Stimulated activated CD8-positive, alpha-beta memory T cell treated with anti-CD3 and anti-CD28 coated beads, Interleukin-2, amount 100 ng/mL, for 1 hour (primary cell): ENCODE measurements at places on chromosomes 3 and 15.

GRCh38 chr15:57218826-57219576 is 157.3 kb upstream of the CGNL1 start:
- DNase-seq: no peak

- no peak for DNase-seq
Measured at GRCh38 chr15:78696436-78696835, 55.4 kb upstream of the CHRNB4 start.

DNA sequence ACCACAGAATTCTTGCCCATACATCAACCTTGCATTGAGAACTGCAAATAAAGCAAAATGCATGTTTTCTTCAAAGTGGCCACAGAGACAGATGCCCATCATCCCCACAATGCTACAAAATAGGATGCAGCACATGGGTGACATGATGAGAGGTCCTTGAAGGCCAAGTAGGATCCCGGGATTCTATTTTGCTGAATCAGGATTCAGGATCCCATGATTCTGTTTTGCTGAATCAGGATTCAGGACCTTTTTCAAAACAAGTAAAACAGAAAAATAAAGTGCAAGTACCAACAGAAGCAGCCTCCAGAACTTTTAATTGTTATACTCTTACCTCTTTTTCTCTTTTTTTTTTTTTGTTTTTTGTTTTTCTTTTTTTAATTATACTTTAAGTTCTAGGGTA is 242.1 kb upstream of the NR2E3 start:
- DNase-seq: no peak

DNA sequence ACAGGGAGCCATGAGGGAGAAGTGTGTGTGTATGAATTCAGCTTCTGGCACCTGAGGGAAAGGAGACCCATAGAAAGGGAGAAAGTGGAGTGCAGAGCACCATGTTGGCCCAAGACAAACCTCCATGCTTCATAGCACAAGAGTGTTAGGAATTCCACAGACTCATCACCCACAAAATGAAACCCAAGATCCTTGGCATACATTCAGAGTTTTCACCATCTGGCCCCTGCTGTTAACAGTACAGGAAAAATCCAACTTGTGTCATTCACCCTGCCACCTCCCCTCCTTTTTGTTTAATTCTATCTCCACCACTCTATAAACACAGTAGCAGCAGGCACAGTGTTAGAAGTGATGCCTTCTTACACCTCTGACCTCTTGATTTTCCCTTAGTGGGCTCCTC is 60.0 kb upstream of the MNS1 start:
- DNase-seq: no peak

- no peak for DNase-seq
Measured at GRCh38 chr15:89021224-89021623, 67.0 kb upstream of the ABHD2 start.

DNA sequence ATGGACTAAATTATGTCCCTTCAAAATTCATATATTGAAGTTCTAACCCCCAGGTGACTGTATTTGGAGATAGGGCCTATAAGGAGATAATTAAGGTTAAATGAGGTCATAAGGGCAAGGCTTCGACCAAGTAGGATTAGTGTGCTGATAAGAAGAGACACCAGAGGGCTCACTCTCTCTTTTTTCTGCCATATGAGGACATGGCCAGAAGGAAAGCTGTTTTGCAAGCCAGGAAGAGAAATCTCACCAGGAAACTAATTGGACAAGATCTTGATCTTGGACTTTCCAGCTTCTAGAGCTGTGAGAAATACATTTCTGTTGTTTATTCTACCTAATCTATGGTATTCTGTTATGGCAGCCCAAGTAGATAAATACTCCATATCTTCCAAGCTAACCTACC is 503.6 kb upstream of the NAALADL2 start:
- DNase-seq: no peak

GRCh38 chr3:170038434-170039110 is 777 bp downstream of the GPR160 start:
- DNase-seq: no peak

GRCh38 chr3:185732782-185733181 is 92.1 kb downstream of the IGF2BP2 start:
- DNase-seq: no peak

- no peak for DNase-seq
Measured at GRCh38 chr3:19972054-19972453, 25.2 kb downstream of the RAB5A start.

- no peak for DNase-seq
Measured at GRCh38 chr3:129343643-129344360, 65.1 kb downstream of the HMCES start.

- no peak for DNase-seq
Measured at GRCh38 chr3:182501856-182502255, 291.4 kb upstream of the ATP11B start.

DNA sequence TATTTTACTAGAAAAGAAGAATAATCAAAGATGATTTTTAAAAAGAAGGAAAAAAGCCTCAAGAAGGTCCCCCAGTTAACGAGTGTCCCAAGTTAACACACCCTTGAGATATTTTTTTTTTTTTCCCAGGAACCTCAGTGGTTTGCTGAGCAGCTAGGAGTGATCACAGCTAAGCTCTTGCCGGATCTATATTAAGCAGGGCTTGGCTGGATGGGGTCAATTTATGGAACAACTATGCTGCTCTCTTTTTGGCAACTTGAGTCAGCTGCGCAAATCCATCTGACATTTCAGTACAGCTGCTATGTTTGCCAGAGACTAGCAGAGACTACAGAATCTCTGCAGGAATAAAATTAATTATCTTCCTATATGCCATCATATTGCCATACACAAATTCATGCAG is at the start of gene LMOD3:
Gene LMOD3, minus strand, starts transcription at position 193 of the 400 bp plus-strand sequence. CDS start 209 bp downstream, outside the sequence.
- no peak for DNase-seq

- DNase-seq: no peak
Measured at GRCh38 chr3:130480736-130481135, 36.2 kb upstream of the COL6A6 start.

DNA sequence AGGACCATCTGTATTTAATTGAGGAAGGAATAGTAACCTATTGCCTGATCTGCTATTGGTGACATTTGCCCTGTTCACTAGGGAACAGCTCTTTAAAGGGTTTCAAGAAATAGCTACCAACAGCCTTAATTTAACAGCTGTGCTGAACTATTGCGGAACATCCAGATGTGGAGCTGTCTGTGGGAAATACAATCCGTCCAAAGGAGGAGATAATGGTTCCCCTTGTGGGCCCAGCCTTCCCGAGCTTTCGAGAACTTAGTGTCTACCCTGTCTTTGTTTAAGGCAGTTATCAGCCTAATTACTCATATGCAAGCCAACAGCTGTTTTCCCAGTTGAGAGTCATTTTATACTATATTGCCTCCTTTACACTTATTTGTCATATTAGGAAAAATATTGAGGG is 398.6 kb downstream of the WDR72 start:
- DNase-seq: no peak

- DNase-seq: no peak
Measured at GRCh38 chr15:79045041-79045440, 45.5 kb downstream of the RASGRF1 start.

- DNase-seq: no peak
Measured at GRCh38 chr3:151581035-151581434, 120.2 kb upstream of the IGSF10 start.

- no peak for DNase-seq
Measured at GRCh38 chr3:60475096-60475495, 776.2 kb downstream of the FHIT start.

GRCh38 chr3:171841620-171842000 is 1.5 kb upstream of the TMEM212 start:
- no peak for DNase-seq

- no peak for DNase-seq
Measured at GRCh38 chr15:91238644-91239425, 138.8 kb downstream of the SV2B start.
